ENCODE measurements at places on chromosomes 5 and 9. TPM values are rescaled to one million over a fixed set of nuclear protein-coding genes. Genes with fewer than 3 reads are reported as not detected.

GRCh38 chr9:136089697-136090045 is 5.4 kb downstream of the NACC2 start:
- peaks cover 7% of the 10 kb centered on the region for H3K36me3 ChIP-seq
- no peaks in the 10 kb centered on the region for H3K27me3 ChIP-seq
- H3K27ac ChIP-seq, result no peak overlapping the region
- no peak for DNase-seq

- no peaks in the 10 kb centered on the region for H3K27me3 ChIP-seq
- no peaks in the 10 kb centered on the region for H3K36me3 ChIP-seq
- H3K4me1 ChIP-seq, result no peaks in the 10 kb centered on the region
- no peak overlapping the region for H3K4me3 ChIP-seq
- DNase-seq, result no peak
These were observed 33.4 kb upstream of the ADAMTS2 start for GRCh38 chr5:179378441-179379271.

Gene PNPLA7
- 7.2 TPM for polyA plus RNA-seq

Gene TICAM2
- 2.9 TPM for polyA plus RNA-seq

- H3K36me3 ChIP-seq, result no peaks in the 10 kb centered on the region
- no peaks in the 10 kb centered on the region for H3K4me1 ChIP-seq
- no peak overlapping the region for H3K27ac ChIP-seq
- no peak for DNase-seq
- H3K4me3 ChIP-seq, result no peak overlapping the region
These were observed 24.5 kb upstream of the FOCAD start for GRCh38 chr9:20659474-20659967.

Gene KCNMB1
- polyA plus RNA-seq, result 6.5 TPM

DNA sequence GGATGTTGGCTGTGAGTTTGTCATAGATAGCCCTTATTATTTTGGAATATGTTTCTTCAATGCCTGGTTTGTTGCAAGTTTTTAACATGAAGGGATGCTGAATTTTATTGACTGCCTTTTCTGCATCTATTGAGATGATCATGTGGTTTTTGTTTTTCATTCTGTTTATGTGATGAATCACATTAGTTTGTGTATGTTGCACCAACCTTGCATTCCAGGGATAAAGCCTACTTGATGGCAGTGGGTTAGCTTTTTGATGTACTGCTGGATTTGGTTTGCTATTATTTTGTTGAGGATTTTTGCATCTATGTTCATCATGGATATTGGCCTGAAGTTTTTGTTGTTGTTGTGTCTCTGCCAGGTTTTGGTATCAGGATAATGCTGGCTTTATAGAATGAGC is 225.6 kb downstream of the PCSK1 start:
- H3K4me1 ChIP-seq, result no peaks in the 10 kb centered on the region
- no peaks in the 10 kb centered on the region for H3K27me3 ChIP-seq
- no peak overlapping the region for H3K4me3 ChIP-seq
- no peak for DNase-seq
- H3K27ac ChIP-seq, result no peak overlapping the region
- H3K36me3 ChIP-seq, result no peaks in the 10 kb centered on the region

DNA sequence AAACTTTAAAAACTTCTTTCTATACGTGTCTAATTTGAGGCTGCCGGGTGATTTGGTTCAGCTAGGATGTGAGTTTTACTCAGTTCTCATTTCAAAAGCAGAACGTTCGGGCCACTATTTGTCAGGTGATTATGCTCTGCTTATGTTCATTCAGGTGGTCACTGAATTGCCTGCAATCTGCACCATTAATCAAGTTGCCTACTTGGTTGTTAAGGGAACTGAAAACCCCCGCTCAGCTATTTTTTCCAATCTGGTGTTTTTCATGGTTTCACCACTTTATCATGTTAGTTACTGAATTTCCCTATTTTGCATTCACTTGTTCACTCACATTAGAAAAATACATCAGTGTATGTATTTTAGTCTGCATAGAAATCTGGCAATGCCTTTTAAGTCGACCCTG is 523.0 kb downstream of the CSNK1G3 start:
- H3K36me3 ChIP-seq, result no peaks in the 10 kb centered on the region
- H3K4me1 ChIP-seq, result no peaks in the 10 kb centered on the region
- no peak overlapping the region for H3K27ac ChIP-seq
- H3K4me3 ChIP-seq, result no peak overlapping the region

Gene MAST4
- 14.8 TPM for polyA plus RNA-seq

GRCh38 chr5:151087486-151087885 is 6.7 kb upstream of the TNIP1 start:
- H3K27me3 ChIP-seq, result no peaks in the 10 kb centered on the region
- H3K27ac ChIP-seq, result no peak overlapping the region
- no peak for DNase-seq
- H3K36me3 ChIP-seq, result no peaks in the 10 kb centered on the region

- no peak overlapping the region for H3K4me3 ChIP-seq
- H3K36me3 ChIP-seq, result no peaks in the 10 kb centered on the region
- no peaks in the 10 kb centered on the region for H3K4me1 ChIP-seq
- no peak for DNase-seq
- H3K27ac ChIP-seq, result no peak overlapping the region
These were observed 481.4 kb downstream of the CDK5RAP2 start for GRCh38 chr9:120098584-120098983.

DNA sequence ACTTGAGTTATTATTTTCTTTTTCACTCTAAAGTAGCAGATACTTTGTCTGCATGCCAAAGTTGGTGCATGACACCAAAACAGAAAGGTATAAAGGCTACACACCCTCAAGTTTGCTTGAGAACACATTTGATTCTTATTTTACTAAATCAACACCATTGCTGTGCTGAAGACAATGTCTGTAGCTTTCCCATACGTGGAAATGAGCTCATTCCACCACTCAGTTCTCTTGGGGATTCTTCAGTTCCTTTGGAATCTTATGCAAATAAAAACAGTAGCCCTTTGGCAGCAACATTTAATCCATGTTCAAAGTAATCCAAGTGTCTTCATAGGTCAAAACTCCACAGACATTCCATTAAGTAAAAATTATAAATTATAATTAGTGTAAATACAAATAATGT is 264.9 kb downstream of the TLE1 start:
- no peaks in the 10 kb centered on the region for H3K36me3 ChIP-seq
- H3K4me1 ChIP-seq, result no peaks in the 10 kb centered on the region
- no peaks in the 10 kb centered on the region for H3K27me3 ChIP-seq
- DNase-seq, result no peak

DNA sequence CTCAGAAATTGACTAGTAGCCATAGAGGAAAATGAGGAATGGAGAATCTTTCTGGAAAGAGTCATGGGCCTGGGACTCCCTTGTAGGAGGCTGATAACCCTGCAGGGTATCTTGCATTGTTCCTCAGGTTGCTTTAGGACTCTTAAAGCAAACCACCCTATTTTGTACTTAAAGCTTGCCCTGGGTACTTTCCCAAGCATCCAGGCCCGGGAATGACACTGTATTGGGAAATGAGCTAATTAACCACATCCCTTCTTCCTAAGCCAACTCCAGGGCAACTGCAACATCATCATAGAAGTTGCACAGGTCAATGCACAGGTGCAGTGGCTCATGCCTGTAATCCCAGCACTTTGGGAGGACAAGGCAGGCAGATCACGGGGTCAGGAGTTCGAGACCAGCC is 55.9 kb downstream of the UGCG start:
- no peak overlapping the region for H3K4me3 ChIP-seq
- H3K4me1 ChIP-seq, result peaks cover 4% of the 10 kb centered on the region
- no peak for DNase-seq
- H3K27ac ChIP-seq, result no peak overlapping the region
- no peaks in the 10 kb centered on the region for H3K36me3 ChIP-seq

GRCh38 chr9:124512806-124513204 is 5.6 kb upstream of the NR5A1 start:
- H3K27ac ChIP-seq, result no peak overlapping the region
- peaks cover 16% of the 10 kb centered on the region for H3K27me3 ChIP-seq
- peaks cover 9% of the 10 kb centered on the region for H3K4me1 ChIP-seq
- H3K4me3 ChIP-seq, result no peak overlapping the region

GRCh38 chr9:76989501-76989900 is 30.0 kb upstream of the FOXB2 start:
- DNase-seq, result no peak
- H3K27ac ChIP-seq, result no peak overlapping the region
- peaks cover 6% of the 10 kb centered on the region for H3K27me3 ChIP-seq

- no peak overlapping the region for H3K27ac ChIP-seq
- no peaks in the 10 kb centered on the region for H3K27me3 ChIP-seq
- H3K4me1 ChIP-seq, result peaks cover 9% of the 10 kb centered on the region
- peak overlapping the region; percentile 65 for H3K4me3 ChIP-seq
- DNase-seq, result peak; percentile 43
These were observed 2.2 kb downstream of the INPP5E start for GRCh38 chr9:136437430-136437829.

- no peak overlapping the region for H3K4me3 ChIP-seq
- H3K27me3 ChIP-seq, result no peaks in the 10 kb centered on the region
- DNase-seq, result no peak
- H3K36me3 ChIP-seq, result peaks cover 7% of the 10 kb centered on the region
These were observed 4.1 kb downstream of the NACC2 start for GRCh38 chr9:136090768-136091581.

DNA sequence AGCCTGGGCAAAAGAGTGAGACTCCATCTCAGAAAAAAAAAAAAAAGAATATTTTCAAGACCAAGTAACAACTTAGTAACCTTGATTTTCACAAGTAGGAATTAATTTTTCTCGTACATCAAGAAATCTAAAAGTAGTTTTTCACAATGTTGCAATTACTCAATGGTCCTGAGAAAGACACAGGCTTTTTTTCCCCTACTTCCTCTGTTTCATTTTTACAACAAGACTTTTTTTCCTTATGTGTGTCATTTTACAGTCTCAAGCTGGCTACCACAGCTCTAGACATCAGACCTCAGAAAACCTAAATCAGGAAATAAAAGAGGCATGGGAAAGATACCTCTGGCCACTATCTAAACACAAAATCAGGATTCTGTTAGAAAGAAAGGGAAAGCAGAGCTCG is 45.9 kb downstream of the WDR36 start:
- no peaks in the 10 kb centered on the region for H3K4me1 ChIP-seq
- no peak overlapping the region for H3K27ac ChIP-seq
- H3K36me3 ChIP-seq, result no peaks in the 10 kb centered on the region
- DNase-seq, result no peak
- H3K27me3 ChIP-seq, result no peaks in the 10 kb centered on the region

Gene MSMP
- polyA plus RNA-seq, result 0.61 TPM

GRCh38 chr5:52799358-52799982 is 11.8 kb downstream of the ITGA1 start:
- peaks cover 7% of the 10 kb centered on the region for H3K36me3 ChIP-seq
- H3K4me1 ChIP-seq, result peaks cover 12% of the 10 kb centered on the region
- peak; percentile 77 for DNase-seq
- peak overlapping the region; percentile 71 for H3K4me3 ChIP-seq
- peak overlapping the region; percentile 87 for H3K27ac ChIP-seq
- no peaks in the 10 kb centered on the region for H3K27me3 ChIP-seq

DNA sequence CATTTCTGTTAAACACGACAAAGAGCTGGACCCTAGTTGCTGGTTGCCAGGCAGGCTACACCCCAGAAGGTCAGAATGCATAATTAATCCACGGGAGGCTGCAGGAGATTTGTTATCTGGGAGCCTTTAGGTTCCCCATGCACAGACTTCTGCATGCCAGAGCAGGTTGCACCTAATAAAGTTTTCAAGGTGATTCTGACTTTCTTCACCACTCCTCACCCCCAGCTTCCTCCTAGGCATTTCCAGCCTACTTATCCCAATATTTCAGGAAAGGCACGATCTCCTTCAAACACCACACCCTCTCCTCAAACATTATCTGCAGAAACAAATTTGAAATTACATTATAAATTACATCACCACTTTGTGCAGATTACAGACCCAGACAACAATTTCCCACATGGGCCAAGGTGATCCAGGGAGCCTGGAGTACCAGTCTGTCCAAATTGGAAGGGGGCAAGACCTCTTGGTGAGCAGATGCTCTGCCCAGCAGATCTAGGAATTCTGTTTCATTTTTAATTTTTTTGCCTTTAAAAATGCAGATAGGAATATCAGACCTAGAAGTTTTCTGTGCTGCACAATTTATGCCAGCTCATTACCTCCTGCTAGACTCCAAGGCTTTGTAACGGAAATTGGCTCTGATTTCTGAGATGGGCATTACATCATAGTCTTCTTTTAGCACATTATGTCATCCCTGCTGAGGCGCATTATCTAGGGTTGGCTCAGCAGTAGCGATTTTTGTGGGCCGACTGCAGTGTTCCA is 363.4 kb upstream of the SLC30A5 start:
- no peak overlapping the region for H3K4me3 ChIP-seq
- H3K36me3 ChIP-seq, result no peaks in the 10 kb centered on the region
- H3K27me3 ChIP-seq, result no peaks in the 10 kb centered on the region
- DNase-seq, result peak; percentile 56
- no peak overlapping the region for H3K27ac ChIP-seq

DNA sequence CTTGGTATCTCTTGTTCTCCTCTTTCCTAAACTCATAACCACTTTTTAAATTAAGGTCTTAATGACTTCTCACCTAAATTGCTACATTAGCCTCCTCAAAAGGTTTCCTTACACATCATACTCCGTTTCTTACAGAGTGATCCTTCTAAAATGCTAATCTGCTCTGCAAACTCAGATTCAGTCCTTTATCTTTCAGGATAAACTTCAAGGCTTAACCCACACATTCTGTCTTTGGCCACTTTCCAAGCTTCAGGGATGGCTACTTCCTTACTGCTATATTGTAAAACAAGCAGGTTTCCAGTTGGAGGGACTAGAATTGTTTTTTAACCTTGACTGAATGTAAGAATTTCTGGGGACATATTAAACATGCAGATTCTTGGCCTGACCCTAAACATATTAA is 105.5 kb upstream of the CHD1 start:
- no peak overlapping the region for H3K27ac ChIP-seq
- no peaks in the 10 kb centered on the region for H3K27me3 ChIP-seq
- DNase-seq, result peak; percentile 66

GRCh38 chr5:172454358-172455086 is at the start of gene SH3PXD2B:
TSS of gene SH3PXD2B (minus strand) at chr5:172454525. CDS start at chr5:172454352, 173 bp downstream.
- peak; percentile 76 for DNase-seq
- peak within 1 kb of the TSS; percentile 69 for H3K4me3 ChIP-seq
- H3K36me3 ChIP-seq, result no peaks in the 10 kb centered on the region
- peaks cover 25% of the 10 kb centered on the region for H3K4me1 ChIP-seq

GRCh38 chr5:145520335-145520734 is 314.8 kb downstream of the PRELID2 start:
- no peak overlapping the region for H3K4me3 ChIP-seq
- H3K27me3 ChIP-seq, result no peaks in the 10 kb centered on the region
- DNase-seq, result no peak
- no peaks in the 10 kb centered on the region for H3K36me3 ChIP-seq
- no peak overlapping the region for H3K27ac ChIP-seq
- H3K4me1 ChIP-seq, result no peaks in the 10 kb centered on the region

Gene LAMC3
- 0.66 TPM for polyA plus RNA-seq

- no peaks in the 10 kb centered on the region for H3K36me3 ChIP-seq
- H3K4me3 ChIP-seq, result no peak overlapping the region
- no peak overlapping the region for H3K27ac ChIP-seq
- no peak for DNase-seq
- H3K27me3 ChIP-seq, result no peaks in the 10 kb centered on the region
These were observed 14.9 kb upstream of the TMEM38B start for GRCh38 chr9:105679257-105680022.

- no peaks in the 10 kb centered on the region for H3K36me3 ChIP-seq
- H3K27ac ChIP-seq, result no peak overlapping the region
- H3K4me1 ChIP-seq, result no peaks in the 10 kb centered on the region
- DNase-seq, result no peak
- H3K4me3 ChIP-seq, result no peak overlapping the region
- H3K27me3 ChIP-seq, result no peaks in the 10 kb centered on the region
These were observed 56.9 kb upstream of the IL7R start for GRCh38 chr5:35799753-35800152.

Gene MLANA
- 0.54 TPM for polyA plus RNA-seq

Gene PCDHB16
- polyA plus RNA-seq, result 1.1 TPM

GRCh38 chr5:111254613-111255012 is 30.4 kb downstream of the CAMK4 start:
- no peaks in the 10 kb centered on the region for H3K27me3 ChIP-seq
- no peaks in the 10 kb centered on the region for H3K36me3 ChIP-seq
- H3K27ac ChIP-seq, result no peak overlapping the region
- H3K4me1 ChIP-seq, result no peaks in the 10 kb centered on the region

Gene DEPDC1B
- 15.3 TPM for polyA plus RNA-seq
